Myocyte (in vitro differentiated cells): ENCODE measurements at places on chromosomes 12 and 14. TPM values are rescaled to one million over a fixed set of nuclear protein-coding genes. Genes with fewer than 3 reads are reported as not detected.

CPNE6 gene
- not detected in 2 replicates for total RNA-seq

RGS6 gene
- not detected in 2 replicates for total RNA-seq

MARCHF9 gene
- 8.7 and 9.1 TPM in 2 replicates for total RNA-seq

EID3 gene
- 0.88 and 1.7 TPM in 2 replicates for total RNA-seq

ANO4 gene
- 0.99 and 1.3 TPM in 2 replicates for total RNA-seq

DBX2 gene
- total RNA-seq: not detected in 2 replicates

LRRIQ1 gene
- total RNA-seq: 0.10 TPM in 1 of 2 replicates, not detected in the other

ACSM4 gene
- total RNA-seq: not detected in 2 replicates

VRTN gene
- total RNA-seq: not detected in 2 replicates

LRIG3 gene
- 14.4 and 19.1 TPM in 2 replicates for total RNA-seq

- DNase-seq: no peak
These were observed 30.9 kb downstream of the GPHB5 start for GRCh38 chr14:63287666-63288483.

DNA sequence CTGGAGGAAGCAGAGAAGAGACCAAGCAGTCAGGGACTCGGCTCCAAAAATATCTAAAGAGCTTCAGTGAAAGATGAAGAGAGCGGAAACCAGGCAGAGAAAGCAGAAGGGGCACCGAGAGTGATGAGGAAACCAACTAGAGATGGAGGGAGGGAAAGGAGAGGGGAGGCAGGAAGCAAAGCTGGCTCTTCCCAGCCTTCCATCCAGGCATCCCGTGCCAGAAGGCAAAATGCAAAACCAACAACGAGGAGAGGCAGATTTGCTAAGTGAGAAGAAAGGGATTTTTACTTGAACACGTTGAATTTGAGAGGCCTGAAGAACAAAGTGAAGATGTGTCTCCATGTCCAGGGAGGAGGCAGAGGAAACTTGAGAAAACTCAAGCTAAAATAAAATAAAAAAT lies 90.1 kb downstream of the NUAK1 start:
- no peak for DNase-seq

- no peak for DNase-seq
These were observed 40.1 kb upstream of the DDHD1 start for GRCh38 chr14:53193193-53193592.

- no peak for DNase-seq
These were observed 72.3 kb downstream of the PTPN21 start for GRCh38 chr14:88482524-88482923.

DNA sequence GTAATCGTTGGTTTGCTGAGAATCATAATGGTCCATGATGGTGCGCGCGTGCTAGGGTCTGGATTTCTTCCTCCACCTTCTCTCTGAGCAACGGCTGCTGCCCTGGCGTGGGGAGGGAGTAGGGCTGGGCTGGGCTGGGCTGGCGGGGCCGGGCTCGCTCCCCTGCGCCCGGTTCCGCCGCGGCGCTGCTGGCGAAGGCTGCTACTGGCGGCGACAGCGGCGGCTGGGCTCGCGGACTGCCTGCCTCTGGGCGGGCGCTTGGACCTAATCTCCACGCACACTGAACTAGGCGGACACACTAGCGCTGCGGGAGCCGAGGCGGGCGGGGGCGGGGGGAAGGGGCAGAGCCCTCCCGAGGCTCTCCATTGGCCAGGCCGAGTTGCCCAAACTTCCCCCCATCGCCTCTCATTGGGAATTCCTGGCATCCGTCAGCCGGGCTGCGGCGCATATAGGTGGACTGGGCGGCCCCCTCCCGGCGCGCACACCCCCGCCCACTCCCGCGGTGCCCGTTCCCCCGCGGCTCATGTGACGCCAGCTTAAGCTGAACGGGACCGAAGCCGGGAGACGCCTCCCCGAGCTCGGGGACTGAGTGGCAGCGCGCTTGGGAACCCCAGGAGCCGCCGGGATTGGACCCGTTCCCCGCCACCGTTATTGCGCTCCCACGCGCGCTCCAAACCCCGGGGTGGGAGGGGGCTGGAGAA lies at the start of gene ACTN1:
Gene ACTN1 (minus strand): TSS at position 282 of the 701 bp plus-strand sequence. CDS start 246 bp downstream, at position 36.
- DNase-seq: peak; percentile 98

GRCh38 chr14:51540364-51540763 lies 111.3 kb upstream of the FRMD6 start:
- peak; percentile 24 for DNase-seq

- DNase-seq: no peak
These were observed 14.3 kb upstream of the TMX1 start for GRCh38 chr14:51225751-51226150.

DNA sequence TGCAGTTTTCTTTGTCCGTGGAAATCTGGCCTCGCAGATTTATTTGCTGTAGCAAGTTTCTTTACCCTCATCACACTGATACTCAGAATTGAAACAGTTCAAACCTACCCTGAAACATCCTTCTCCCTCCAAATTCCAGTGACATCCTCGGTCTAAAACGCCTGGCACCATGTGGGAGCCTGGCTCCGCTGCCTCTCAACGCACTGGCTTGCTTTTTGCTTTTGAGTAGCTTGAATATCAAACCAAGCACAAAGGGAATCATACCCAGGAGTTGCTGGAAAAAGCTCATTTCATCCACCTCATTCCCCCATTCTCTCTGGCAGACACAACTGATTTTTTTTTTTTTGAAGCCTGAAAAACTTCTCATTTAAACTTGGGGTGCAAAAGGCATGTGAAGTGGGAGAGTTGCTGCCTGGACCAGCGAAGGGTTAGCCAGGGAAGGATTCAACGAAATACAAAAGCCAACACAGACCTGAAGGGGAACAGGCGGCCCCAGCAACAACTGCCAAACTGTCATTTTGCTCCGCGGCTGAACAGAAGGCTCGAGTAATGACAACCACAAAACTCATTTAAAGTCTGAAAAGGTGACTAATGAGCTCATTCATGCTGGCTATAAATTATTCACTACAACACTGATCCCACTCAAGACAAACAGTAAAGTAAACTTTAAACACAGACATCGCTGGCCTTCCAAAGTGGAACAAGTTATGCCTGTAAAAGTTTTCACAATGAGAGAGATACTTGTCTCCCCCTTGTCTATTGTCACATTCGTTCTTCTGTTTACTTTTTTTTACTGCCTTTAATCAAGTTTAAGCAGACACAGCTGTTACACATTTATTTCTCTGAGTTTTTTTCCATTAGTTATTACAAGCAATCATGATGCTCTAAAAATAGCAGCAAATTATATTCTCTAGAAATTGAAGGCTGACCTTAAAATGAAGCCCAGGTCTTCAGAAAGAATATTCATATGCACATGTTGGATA lies 12.5 kb upstream of the FOXN3 start:
- peak; percentile 71 for DNase-seq

DNA sequence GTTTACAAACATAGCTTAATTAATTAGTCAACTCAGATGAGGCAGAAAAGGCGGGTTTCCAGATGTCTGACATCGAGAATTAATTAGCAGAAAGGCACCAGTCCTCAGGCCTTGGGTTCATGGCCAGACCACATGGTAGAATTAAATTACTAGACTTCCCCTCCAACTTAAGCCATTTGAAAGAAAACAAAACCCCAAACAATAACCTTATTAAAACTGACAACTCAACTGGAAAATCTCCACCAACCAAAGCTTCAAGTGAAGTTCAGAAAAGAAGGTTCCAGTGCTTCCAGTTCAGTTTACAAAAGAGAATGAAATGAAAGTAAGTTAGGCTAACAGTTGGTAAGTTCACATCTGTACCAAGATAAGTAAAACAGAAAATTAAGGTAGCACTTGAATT lies 349.5 kb downstream of the GRIN2B start:
- no peak for DNase-seq

DNA sequence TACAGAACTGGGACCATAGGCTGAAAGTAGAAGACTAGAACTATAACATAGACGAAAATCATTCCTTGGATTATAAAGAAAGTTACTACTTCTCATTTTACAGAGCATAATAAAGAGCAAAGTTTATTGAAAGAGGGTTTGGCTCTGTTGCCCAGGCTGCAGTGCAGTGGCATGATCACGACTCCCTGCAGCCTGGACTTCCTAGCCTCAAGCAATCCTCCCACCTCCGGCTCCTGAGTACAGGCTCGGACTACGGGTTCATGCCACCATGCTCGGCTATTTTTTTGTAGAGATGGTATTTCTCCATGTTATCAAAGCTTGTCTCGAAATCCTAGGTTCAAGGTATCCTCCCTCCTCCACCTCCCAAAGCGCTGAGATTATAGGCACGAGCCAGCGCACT lies 190.1 kb upstream of the FOXG1 start:
- no peak for DNase-seq

DNA sequence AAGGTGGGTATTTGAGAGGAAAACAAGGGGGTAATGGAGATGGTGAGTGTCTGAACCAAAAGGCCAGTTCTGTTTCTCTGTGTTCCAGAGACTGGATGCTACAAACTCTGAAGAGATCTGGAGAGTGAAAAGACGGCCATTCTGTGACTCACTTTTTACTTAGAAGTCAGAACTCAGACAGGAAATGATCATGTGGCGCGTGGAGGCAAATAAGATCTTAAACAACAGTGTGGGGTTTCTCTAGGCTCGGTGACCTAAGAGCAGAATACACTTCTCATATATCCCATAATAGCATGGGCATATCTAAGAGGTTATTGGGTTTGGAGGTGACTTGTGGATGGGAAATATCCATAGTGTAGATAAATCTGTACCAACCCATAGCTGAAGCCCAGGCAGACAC lies 463.5 kb downstream of the TMEM132D start:
- no peak for DNase-seq

- no peak for DNase-seq
These were observed 31.7 kb upstream of the HELB start for GRCh38 chr12:66270613-66271012.

DNA sequence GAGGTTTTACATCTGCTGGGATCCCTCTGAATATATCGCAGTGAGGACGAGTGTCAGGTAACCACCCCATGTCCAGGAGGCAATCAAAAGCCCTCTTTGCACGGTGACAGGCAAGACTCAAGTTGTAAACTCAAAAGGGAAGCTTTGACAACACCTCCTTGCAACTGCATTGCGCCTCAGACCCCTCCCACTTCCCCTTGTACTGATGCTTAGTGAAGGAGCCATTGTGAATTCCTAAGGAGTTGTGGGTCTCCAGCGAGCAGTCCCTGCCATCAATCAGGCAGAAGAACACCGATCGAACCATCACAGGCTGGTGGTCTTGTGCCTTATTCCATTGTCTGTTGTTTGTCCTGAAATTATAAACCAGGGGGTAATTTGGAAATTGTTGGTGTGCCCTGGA lies 112.6 kb downstream of the CCDC60 start:
- DNase-seq: no peak

DNA sequence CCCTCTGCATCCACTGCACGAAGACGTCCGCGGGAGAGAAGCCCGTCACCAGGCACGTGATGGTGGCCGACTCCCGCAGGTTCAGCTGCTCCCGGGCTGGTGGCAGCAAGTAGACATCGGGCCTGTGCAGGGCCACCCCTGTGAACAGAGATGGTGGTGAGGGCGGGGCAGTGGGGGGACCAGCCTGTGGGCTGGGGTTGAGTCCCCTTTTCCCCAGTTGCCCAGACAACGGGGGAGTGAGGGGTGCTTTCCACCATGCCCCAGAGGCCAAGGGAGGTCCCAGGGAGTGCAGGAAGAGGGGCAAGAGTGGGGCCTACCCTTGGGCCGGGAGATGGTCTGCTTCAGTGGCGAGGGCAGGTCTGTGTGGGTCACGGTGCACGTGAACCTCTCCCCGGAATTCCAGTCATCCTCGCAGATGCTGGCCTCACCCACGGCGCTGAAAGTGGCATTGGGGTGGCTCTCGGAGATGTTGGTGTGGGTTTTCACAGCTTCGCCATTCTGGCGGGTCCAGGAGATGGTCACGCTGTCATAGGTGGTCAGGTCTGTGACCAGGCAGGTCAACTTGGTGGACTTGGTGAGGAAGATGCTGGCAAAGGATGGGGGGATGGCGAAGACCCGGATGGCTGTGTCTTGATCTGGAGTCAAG lies 328.3 kb downstream of the TMEM121 start:
- DNase-seq: no peak

DNA sequence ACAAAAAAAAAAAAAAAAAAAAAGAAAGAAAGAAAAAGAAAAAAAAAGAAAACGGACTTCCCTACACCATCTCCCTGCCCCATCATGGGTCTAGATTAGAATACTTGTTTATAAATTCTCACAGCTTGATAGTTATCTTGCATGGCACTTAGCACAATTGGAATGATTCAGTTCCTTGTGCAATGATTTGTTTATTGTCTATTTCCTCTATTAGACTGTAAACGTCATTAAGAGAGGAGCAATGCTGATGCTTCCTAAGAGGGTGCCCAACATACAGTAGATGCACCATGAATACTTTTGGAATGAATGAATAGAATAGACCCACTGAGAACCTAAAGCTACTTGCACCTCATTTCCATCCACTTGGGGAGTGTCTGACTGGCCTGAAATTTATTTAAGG lies 40.8 kb downstream of the PAX9 start:
- DNase-seq: no peak

GRCh38 chr12:65590318-65590717 lies 234.0 kb upstream of the HMGA2 start:
- DNase-seq: peak; percentile 82

- DNase-seq: no peak
These were observed 13.1 kb downstream of the P2RX2 start for GRCh38 chr12:132631666-132632065.

DNA sequence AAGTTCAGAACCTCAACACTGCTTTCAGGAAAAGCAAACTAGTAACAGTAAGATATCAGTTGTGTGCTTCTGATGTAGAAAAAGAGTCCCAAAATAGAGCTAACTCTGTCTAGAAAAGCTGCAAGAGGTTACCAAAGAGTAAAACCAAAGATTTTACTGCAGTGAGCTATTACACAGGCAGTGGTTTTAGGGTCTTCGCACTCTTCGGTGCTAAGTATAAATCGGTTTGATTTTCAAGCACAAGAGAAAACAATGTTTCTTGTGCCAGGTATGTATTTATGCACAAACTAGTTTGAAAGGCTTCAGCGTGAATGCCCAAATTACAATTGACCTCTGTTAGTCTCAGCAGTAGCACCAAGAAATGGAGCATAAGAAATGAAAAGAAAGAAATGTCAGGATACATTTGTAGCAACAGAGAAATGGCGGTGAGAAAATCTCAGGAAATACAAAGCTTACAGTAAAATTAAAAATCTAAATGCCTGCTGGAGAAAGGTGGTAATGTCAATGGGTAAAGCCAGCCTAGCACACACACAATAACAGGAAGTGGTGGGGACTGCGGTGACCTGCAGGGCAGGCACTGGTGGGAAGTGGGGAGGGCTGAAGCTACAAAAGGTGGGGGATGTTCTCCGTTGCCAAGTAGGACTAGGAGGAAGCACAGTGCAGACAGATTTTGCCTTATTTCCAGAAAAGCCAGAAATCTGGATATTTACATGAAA lies 18.0 kb upstream of the DYRK2 start:
- no peak for DNase-seq

DNA sequence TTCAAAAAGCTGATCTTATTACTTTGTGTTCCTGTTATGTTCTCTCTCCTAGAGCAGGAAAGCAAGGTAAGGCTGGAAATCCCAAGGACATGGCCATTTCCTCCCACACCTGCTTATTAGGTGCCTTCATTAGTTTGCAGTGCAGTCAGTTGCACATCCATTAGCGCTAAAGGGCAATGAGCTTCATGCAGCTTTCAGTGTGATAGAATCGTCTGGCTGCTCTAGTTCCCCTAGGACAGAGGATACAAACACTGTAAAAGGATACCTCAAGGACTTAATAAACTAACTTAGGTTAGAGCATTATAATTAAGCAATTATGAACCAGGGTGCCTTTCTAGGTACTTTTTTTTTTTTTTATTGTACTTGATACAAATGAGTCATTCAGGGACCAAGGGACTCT lies 21.1 kb downstream of the TMEM117 start:
- DNase-seq: no peak
